Mesenteric fat pad (tissue), 1 donor: ENCODE measurements at places on chromosomes 4 and X.
A peak's percentile ranks its signal among the peaks of the same experiment; 100 is the strongest.

DNA sequence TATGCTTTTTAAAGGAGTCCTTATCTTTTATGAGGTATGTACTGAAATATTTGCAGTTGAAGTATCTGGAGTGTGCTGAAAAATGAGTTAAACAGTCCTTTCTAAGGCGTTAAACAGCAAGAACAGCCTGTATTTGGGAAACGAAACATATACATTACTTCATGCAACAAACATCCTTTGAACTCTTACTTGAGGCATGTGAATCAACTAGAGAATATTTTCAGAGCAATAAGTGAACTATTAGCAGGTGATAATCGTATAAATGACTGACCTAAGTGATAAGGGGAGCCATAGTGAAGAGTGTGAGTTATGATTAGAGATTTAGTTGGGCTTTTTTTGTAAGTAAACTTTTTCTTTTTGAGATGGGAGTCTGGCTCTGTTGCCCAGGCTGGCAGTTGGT, 45.9 kb upstream of the RHOH start:
- no peak for DNase-seq

DNA sequence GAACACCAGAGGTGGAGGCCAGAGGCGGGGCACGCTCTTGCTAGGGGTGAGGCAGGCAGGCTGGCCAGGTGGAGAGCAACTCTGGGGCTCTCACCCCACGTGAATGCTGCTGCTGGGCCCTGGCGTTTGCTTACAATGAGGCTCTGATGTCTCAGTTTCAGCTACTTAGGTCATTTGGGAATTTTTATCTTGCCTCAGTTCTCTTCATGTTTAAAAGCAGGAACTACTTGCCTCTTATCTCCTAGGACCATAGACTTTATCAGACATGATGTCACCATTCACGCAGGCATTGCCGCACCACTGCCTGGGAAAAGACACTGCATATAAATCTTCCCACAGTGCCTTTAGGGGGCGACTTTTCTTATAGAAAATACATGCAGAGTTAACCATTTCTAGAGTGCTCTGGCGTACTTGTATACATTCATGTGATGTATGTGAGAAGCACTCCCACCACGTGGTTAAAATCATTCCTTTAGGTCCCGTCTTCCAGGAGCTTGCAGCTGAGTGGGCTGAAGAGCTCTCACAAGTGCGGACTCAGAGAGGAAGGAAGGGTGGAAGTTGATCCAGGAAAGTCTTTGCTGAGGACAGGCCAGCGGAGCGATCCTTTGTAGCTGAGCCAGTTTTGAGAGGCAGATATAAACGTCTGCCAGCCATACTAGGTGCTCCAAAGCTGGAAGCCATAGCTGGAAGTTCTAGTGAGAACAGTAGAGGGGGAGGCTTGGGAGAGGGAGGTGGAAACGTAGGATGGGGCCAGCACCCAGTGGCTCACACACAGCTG, 84.3 kb upstream of the CLDN34 start:
- DNase-seq: peak; percentile 76

DNA sequence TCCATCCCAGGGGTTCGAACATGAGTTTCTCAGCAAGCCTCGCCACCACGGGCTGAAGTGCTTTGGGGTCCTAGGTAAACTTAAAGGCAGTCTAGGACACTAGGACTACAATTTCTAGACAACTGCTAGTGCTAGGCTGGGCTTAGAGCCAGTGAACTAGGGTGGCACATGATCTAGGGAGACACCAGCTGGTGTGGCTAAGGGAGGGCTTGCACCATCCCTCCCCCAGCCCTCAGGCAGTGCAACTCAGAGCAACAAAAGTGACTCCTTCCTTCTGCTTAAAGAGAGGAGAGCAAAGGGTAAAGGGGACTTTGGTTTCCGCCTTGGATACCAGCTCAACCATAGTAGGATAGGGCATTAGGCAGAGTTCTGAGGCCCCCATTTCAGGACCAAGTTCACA, 162.5 kb upstream of the AFF2 start:
- no peak for DNase-seq

- no peak for DNase-seq
These were observed 70.9 kb downstream of the INTS12 start for GRCh38 chr4:105637408-105638176.

- DNase-seq: peak; percentile 81
These were observed 346.8 kb downstream of the NR3C2 start for GRCh38 chr4:148095346-148095923.

DNA sequence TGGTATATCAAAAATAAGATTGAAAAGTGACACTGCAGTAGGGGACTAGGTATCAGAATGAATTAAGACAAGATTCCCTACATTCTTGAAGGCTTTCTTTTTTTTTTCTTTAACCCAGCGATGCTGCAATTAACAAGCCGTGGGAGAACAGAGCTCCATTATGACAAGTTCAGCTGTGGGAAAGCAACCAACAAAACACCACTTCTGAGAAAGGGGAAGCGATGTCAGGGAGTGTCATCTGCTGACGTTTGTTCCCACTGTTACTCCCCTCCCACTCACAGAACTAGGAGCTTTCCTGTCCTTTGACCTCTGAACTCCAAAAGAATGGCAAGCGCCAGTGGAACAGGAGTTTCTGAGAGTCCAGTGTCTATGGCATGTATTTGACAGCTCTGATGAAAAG, 90.2 kb upstream of the SLITRK2 start:
- DNase-seq: no peak

DNA sequence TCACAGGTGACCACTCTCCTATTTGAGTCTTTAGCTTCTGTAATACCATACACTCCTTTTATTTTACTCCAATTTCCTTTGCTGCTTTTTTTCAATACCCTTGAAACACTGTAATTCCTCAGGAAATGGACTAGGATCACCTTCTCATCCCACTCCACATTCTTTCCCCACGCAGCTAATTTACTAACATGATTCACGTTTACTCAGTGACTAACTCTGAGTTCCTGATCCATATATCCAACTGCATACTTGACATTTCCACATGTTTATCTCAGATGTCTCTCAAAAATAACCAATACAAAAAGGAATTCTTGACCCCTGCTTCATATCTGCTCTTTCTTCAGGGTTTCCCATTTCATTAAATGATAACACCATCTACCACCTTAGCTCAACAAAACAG, 19.9 kb downstream of the RPS6KA6 start:
- DNase-seq: no peak

GRCh38 chr4:111120191-111120590, 497.3 kb upstream of the PITX2 start:
- no peak for DNase-seq

- DNase-seq: no peak
These were observed 527.2 kb upstream of the EPHA5 start for GRCh38 chr4:66197451-66197850.

DNA sequence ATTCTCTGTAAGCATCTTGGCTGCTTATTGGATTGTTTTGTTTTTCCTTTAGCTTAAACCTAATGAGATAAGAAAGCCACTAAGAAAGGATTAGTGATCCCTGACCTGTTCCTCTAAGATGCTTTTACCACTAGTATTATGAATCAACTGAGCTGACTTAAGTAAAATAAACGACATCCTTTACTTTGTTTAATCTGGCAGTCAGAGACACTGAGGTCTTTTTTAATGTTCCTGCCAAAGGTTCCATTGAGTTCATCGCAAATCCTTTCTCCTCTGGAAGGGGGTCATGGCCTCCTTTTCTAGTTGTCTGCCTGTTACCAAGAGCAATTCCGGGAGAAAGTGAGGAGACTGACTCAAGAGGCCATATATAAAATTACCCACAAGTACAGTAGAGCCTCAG, 1038.3 kb upstream of the SLIT2 start:
- no peak for DNase-seq
